Stimulated activated CD8-positive, alpha-beta memory T cell treated with anti-CD3 and anti-CD28 coated beads, Interleukin-7, amount 100 ng/mL, for 1 hour (primary cell): ENCODE measurements at places on chromosomes 12 and 14.

GRCh38 chr12:117334051-117334450 is 27.4 kb downstream of the NOS1 start:
- no peak for DNase-seq

DNA sequence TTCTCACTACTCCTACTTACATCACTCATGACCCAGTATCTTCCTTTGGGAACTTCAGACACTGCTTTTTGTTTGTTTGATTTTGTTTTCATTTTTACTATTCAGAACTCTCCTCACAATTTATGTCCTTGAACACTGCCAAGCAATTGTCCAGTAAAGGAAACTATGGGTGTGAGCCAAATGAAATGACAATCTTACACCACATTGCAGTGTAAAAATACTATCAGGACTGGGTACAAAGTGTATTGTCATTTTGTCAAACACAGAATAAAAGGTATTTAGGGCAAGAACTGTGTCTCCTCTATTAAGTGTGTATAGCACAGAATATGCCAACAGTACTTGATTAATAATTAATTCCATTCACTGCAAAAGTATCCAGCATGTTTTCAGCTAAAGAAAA is 199.3 kb downstream of the ALG10B start:
- DNase-seq, result no peak

GRCh38 chr12:96334502-96334901 is 65.7 kb downstream of the CDK17 start:
- no peak for DNase-seq

GRCh38 chr12:89103831-89104230 is 248.5 kb downstream of the DUSP6 start:
- DNase-seq, result no peak

GRCh38 chr12:6065131-6065862 is 59.2 kb downstream of the VWF start:
- no peak for DNase-seq

GRCh38 chr14:29548948-29549370 is 378.7 kb downstream of the PRKD1 start:
- no peak for DNase-seq

DNA sequence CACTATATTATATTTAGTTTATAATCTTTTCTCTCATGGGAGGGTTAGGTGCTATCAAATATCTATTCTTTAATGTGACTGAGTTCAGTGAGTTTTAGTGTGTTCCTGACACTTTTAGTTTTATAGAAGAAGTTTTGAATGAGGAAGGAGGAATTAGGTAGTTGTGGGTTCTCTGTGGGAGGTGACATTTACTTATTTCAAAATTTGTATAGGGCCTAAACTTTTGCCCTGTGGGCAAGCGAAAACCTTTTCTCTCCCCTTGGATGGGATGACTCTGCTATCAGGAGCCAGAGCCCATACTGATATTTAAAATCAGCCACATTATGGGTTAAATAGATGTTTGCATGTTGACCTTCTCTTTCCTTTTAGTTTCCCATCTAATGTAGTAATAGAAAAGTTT is 43.6 kb downstream of the SPATS2 start:
- no peak for DNase-seq

- DNase-seq, result no peak
Measured at GRCh38 chr12:130162267-130162666, at the start of gene FZD10. TSS of gene FZD10 (plus strand) at chr12:130162464. CDS start at chr12:130162943, 479 bp downstream.

DNA sequence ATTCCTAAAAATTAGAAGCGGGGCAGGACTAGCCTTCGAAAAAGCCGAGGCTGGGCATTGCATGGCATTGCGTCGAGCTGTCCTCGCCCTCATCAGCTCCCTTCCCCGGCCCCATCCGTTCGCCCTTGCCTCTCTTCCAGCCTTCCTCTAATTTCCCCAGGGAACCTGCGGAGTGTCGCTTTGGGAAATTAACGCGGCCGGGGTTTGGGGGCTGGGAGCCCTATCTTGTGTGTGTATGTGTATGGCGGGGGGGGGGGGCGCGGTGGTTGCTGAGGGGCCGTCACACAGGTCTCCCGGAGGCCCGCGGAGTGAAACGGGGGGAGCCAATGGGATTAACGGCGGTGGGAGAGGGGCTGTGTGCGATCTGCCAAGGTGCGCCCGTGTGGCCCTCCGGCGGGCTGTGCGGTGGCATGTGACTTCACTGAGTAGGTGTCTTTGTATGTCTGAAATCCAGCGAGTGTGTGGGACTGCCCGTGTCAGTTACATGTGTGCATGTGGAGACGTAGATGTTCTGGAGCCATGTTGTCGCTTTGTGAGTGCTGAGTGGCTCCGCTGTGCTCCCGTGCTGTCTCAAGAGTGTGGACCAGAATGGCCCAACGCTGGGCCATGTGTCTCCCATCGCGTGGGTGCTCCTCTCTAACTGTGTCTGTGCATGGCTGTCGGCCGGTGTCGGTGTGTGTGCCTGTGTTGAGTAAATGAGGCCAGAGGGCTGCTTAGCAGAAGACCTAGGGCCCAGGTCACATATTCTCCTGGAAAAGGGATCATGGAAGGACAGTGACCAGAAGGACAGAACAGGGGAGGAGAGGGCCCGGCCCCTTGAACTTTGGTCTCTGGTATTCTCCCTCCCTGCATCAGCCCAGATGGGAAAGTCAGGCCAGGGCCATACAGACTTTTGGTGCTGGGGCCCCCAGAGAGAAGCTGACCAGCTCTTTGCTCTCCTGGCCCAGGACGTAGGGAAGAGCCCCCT is 1.5 kb downstream of the PTMS start:
- no peak for DNase-seq

GRCh38 chr12:29519585-29520182 is 22.2 kb upstream of the OVCH1 start:
- no peak for DNase-seq

GRCh38 chr14:77543240-77543551 is 44.6 kb upstream of the ISM2 start:
- DNase-seq, result no peak

DNA sequence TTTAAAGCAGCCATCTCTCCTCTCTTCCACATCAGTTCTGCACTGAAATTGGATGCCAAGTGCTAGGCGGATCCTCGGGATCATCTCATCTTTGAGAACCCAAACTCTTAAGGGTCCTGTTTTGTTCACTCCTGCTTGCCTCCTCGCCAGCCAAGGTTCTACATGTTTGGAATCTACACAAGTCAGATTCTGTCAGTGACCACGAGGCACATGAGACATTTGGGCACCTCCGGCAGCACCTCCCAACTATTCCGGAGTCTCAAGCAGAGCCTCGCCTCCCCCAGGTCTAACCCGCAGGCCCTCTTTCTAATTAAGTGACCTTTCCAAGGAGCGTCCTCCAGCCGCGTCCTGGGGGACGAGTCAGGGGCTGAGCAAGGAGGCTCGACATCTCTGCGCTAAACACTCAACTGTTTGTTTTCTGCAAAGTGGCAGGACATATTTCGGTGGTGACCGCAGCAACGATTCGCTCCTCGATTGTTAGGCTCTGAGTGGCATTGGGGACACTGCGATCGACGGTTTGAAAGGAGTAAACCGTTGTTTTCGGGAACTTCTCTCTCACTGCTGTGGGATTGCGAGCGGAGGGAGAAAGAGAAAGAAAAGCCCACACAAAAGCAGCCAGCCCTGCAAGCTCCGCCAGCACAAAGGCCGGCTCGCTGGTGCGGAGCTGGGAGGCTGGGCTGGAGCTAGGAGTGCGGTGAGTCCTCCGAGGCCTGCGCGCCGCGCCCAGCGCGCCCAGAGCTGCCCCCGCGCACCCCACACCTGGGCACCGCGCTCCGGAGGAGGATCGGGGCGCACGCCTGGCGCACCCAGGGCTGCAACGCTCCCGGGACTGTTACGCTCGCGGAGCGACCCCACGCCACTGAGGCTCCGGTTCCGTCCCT is 640 bp downstream of the ARMH4 start:
- no peak for DNase-seq
